ENCODE measurements at places on chromosomes 12 and 14.

DNA sequence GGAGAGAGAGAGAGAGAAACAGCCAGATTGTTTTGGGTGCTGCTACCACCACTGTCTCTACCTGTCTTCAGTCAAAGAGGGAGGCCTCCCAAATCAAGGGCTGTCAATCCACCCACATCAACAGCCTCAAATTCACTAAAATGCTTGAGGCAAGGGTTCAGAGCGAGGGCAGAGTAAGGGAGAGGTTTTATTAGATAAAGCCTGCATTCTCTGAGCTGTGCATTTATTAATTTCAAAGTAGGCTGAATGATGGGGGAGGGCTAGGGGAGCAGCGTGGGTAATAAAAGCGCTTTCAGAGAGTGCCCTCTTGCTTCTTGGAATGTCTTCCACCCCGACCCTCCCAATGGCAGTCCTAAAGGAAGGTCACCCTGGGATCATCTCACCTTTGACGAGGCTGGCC is 636.5 kb upstream of the TBX3 start:
- DNase-seq, result no peak

DNA sequence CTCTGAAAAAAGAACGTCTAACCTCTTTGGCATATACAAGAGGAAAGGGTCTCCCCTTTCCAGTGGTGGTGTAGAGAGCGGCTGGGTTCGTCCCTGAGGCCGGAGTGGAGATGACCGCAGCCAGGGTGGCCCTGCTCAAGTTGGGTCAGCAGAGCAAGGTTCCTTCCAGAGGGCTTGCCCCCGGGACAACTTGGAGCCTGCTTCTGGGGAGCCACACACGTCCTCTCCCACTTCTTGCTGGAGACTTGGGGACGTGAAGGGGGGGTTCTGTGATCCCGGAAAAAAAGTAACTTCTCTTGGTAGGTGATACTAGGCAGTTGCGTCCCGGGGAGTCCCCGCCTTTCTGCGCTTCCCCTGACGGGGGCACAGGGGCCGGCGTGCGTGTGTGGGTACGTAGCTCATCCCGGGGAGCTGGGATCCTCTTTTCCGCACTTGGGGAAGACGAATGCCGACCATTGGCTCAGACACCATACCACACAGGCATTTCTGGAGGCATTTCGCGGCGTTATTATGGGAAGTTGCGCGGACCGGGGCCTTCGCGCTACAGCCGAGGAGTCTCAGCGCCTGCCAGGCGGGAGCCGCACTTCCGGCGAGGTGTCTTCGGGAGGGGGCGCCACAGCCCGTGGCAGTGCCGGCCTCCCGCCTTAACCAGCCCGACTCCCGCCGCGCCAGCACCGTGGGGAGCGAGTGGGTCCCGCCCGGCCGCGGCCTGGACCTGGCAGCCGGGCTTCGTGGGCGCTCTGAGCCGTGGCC is 14.8 kb upstream of the PAX9 start:
- DNase-seq, result no peak

DNA sequence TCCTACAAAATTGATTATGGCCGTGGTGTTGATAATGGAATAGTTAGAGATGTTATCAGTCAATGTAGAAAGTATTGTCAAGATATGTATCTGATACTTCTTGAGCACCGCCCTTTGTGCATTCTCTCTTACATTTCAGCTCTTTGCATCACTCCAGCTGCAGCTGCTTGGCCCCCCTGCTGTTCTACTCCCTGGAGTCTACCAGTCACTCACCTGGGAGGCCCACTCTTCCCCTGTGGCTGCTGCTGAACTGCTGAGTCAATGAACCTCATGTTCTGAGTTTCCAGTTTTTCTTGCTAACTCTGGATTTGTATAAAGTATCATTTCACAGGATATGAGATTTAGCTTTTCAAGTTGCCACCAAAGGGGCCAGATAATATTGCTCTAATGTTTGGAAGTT is 312.8 kb upstream of the SLC16A7 start:
- DNase-seq, result no peak

- DNase-seq, result no peak
These were observed 43.1 kb upstream of the GTF2A1 start for GRCh38 chr14:81263777-81264410.

DNA sequence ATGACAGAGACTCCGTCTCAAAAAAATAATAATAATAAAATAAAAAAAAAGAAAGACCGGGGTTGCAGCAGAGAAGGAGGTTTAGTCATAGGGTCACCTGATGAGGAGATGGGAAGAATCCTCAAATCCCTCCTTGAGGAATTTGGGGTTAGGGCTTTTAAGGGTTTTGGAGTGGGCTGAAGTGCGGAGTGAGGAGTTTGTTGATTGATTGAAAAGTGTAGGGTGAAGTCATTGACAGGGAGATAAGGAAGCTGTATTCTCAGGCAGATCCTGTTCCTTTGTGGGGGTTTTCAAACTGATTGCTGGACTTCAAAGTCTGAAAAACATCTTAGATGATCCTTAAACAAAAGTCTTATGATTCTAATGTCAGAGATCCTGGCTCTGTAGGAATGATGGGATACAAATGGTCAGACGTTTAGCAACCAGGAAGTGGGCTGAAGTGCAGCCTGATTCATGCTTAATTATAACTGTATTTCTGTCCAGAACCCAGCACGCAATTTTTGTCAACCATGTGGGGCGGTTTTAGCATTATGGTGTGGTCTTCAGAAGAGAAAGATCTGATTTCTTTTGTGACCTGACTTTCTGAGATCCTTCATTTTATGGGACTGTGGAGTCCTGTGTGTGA is 16.0 kb downstream of the FNTB start:
- DNase-seq, result peak; percentile 69

- peak; percentile 82 for DNase-seq
These were observed 361.2 kb upstream of the PDE3A start for GRCh38 chr12:20006871-20007730.

DNA sequence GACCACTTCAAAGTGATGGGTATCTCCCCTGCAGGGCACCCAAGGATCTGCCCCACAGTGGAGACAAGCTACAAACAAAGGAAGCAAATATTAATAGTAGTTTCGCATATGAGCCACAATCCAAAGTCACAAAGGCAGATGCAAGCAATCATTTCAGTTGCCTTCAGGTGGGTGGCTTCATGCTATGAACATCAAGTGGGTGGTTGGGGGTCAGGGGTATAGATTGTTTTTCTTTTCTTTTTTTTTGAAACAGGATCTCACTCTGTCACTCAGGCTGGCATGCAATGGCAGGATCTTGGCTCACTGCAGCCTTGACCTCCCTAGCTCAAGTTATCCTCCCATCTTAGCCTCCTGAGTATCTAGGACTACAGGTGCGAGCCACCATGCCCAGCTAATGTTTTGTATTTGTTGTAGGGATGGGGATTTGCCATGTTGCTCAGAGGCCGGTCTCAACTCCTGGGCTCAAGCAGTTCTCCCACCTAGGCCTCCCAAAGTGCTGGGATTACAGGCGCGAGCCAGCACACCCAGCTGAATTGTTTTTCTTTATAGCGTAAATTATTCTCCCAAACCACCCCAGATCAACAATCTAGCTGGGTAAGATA is 13.4 kb upstream of the NT5DC3 start:
- DNase-seq, result no peak

GRCh38 chr14:97723819-97724218 is 926.6 kb downstream of the VRK1 start:
- DNase-seq, result no peak

GRCh38 chr12:95884998-95885397 is 26.2 kb downstream of the SNRPF start:
- peak; percentile 48 for DNase-seq

DNA sequence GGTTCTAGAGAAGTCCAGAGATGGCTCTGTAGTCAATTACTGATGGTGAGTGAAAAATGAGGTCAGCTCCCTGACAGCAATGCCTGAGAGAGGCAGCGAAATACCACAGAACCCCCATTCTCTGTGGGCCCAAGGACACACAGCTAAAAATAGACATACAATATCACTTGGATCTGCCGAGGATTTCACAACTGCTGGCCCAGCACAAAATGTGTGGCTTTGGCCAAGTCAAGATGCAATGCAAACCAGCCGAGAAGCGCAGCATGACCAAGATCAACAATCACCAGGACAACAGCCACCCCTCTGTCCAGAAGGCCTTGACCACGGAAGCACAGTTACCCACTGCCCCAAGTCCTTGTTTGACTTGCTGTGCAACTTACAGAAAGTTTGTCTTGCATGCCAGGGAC is 52.2 kb downstream of the CKAP4 start:
- DNase-seq, result peak; percentile 95

DNA sequence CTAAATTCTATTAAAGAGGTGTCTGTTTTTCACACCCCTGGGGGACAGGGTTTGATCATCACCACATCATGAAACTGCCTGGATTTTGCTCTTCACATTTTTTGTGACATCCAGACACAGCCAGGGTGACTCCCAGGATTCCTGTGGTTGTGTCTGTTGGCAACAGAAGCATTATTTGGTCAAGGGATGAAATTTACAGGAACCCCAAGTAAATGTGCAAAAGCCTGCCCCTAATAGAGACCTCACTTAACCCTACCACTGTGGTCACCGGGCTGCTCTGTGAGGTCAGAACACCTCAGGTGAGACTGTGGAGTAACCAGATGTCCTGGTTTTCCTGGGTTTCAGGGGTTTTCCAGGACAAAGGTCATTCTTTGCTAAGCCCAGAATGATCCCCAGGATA is 103.8 kb downstream of the DAD1 start:
- DNase-seq, result peak; percentile 41
